ENCODE measurements at places on chromosomes 3 and 15.

DNA sequence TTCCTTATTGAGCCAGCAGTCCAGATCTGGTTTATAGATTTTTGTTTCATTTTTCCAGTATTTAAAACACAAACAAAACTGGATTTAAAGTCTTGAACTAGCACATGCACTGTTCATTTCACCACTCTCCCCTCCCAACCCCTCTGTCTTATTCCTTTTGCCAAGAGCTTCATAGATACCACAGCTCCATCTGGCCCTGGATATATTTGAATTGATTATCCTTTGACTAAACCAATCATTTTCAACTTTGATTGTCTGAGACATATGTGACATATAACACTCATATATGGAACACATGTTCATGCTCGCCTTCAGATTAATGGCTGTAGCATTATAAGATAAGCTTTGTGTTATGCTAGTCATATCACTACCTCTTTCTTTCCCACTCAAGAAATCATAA lies 376.6 kb upstream of the NAALADL2 start:
- DNase-seq = no peak

- DNase-seq = peak; percentile 90
Observed at GRCh38 chr3:133572158-133573053, 1.1 kb upstream of the CDV3 start.

DNA sequence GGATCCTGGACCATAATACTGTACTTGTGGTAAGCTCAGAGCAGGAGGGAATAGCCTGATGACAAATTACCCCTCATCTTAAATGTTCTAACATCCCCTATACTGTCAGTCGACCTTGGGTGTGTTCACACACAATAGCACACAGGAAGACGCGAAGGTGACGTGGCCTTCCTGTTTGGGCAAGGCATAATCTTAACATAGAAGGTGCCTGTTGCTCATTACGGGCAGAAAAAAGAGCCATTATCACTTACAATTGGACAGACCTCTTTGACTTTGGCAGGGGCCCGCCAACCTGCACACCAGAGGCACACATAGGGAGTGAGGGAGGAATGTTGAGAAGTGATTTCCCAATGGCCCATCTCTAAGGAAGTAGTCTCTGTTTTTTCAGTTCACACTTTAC lies 144.2 kb downstream of the ANO10 start:
- no peak for DNase-seq

- DNase-seq = no peak
Observed at GRCh38 chr3:197181741-197182140, 116.7 kb downstream of the DLG1 start.

DNA sequence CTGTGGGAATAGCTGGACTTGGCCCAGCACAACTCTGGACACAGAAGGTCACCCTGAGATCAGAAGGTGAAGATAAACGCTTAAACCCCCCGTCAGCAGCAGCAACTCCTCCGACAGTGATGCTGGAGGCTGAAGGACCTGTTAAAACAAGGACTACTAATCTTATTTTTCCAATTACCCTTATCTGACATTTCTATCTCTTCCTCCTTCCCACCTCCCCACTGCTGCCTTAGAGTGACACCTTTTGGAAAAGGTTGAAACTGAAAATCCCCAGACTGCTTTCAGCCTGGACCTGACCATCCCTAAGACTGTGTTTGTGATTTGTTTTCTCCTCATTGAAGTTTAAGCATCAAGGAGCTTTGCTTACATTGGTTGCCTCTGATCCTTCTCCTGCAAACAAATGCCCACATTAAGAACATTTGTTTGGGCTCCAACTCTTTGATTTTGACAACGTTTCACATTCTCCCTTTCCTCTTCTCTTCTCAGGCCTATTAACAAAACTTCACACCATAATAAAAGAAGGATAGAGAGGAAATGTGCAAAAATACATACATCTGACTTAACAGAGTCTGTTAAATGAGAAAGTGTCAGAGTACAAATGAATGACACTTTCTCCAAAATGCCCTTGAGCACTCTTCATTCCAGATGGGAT lies 410.6 kb upstream of the WNT5A start:
- no peak for DNase-seq

- no peak for DNase-seq
Observed at GRCh38 chr15:95162069-95162468, 930.7 kb downstream of the MCTP2 start.

DNA sequence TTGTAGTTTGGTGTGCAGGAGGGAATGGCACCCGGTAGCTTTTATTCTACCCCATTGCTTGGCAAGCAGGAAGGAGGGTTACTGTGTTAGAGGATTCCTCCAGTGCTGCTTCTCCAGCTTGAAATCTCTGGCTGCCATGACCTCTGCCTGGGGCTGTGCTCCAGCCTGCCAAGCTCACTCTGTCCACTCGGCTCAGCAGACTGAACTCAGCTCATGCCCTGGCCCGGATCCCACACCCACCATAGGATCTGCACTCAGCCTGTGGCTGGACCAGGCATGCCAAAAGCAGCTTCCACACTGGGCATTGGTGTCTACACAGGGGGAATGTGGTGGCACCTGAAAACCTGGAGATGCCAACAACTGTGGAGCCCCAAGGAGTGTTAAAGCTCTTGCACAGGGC lies 26.3 kb downstream of the CLDN16 start:
- DNase-seq = no peak

- no peak for DNase-seq
Observed at GRCh38 chr3:170486398-170486797, 67.7 kb downstream of the CLDN11 start.

- DNase-seq = no peak
Observed at GRCh38 chr3:127296166-127296565, 8.3 kb upstream of the PRR20G start.

DNA sequence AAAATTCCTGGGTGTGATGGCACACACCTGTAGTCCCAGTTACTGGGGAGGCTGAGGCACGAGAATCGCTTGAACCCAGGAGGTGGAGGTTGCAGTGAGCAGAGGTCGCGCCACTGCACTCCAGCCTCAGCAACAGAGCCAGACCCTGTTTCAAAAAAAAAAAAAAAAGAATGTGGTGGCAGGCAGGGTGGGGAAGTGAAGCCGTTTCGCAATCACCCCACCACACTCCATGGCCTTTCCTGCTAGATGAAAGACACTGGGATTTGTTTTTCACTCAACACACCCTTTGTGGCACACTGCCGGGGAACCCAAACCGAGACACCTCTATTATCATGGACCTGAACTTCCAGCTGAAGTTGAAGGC lies 172.4 kb upstream of the IQSEC1 start:
- DNase-seq = no peak

GRCh38 chr3:158640646-158641045 lies 3.7 kb upstream of the GFM1 start:
- no peak for DNase-seq

DNA sequence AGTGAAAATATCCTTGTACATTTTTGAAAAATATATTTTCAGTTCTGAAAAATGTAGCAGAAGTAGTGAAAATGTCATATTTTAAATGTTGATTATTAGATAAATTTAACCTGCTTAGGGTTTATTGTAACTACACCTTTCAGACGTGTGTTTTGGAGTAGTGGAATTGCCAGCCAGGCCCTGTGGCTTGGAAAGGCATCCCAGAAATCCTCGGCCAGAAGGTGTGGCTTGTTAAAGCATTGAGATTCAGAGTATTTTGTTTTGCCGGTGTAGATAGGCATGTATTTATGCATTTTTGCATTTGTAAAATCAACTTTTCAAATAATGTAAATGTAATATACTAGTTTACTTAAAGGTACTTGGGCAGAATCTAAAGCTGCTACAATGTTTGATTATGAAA lies 7.0 kb downstream of the EBLN2 start:
- no peak for DNase-seq

DNA sequence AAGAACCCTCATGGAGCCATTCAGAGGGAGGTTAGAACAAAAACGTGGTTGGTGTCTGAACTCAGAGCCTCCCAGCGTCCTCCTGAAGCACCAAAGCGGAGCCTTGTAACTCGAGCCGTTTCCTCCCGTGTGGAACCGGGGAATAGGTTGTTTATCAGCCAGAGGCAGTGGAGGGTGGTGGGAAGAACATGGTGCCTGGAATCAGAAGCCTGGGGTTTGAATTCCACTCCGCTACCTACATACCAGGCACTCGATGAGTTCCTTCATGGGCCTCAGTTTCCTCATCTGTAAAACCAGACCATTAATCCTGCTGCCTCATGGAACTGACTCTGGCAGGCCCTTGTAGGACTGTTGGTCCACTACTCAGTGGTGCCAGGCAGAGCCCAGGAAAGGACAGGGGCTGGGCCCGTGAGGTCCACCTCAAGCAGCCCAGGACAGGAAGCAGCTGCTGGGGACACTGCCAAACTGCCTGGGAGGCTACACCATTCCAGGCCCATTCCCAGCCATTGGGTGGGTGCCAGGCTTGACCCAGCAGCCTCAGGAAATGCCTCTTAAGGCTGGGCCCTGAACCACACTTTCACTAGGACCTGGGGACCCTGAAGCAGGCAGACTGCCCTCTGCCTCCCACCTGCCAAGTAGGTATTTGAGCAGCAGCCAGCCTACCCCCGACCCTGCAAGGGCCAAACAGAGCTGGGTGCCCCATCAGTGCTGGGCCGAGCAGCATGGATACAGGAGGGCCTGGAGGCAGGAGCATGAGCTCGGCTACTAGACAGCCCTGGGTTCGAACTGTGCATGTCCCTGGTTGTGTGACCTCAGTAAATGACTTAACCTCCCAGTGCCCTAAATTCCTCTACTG lies 33.4 kb downstream of the PRKCD start:
- DNase-seq = no peak

- DNase-seq = no peak
Observed at GRCh38 chr15:74215958-74216357, 13.4 kb upstream of the STRA6 start.

- DNase-seq = no peak
Observed at GRCh38 chr15:85551221-85551832, 170.9 kb downstream of the AKAP13 start.

DNA sequence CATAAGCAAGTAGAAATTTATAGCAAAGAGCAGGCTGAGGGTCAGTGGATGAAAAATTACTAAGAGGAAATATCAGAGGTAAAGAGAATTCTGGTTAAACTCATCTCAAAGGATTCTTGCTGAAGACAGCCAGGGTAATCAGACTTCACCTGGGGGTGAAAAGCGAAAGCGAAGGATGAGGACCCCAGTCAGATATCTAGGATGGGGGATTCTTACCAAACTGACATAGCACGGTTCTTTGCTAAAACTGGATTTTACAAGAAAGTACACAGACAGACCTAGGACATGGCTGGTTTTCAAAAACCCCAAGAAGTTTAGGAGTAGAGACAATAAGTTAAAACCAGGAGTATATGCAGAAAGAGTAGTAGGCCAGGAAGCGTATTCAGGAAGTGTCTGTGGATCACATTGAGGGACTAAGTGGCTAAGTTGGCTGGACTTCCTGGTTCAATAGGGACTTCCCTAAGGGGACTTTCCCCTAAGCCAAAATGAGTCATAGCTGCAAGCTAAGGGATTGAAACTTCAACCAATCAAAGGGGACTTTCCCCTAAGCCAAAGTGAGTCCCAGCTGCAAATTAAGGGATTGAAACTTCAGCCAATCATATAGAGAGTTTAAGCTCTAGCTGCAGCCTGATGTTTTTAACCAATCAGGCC lies 2.4 kb upstream of the CFAP91 start:
- peak; percentile 87 for DNase-seq

DNA sequence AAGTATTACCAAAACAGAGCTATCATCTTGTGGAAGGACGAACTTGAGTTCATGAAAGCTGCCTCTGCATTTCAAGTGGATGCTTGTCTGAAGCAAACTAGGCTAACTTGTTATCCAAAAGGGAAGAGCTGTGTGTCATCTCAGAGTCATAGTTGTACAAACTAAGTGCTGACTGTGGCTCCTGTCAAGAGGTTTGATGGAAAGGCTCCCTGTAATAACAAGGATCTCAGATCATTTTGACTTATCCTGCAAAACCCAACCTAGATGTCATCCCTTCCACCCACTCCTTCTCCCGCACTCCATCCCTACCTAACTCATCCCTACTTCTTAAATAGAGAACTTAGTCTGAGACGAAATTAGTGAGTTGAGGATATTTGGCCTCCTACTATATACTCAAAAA lies 110.8 kb downstream of the NR2E3 start:
- DNase-seq = no peak

- DNase-seq = no peak
Observed at GRCh38 chr15:93033434-93034045, 55.5 kb downstream of the RGMA start.

GRCh38 chr3:57230006-57230405 lies 2.5 kb downstream of the APPL1 start:
- DNase-seq = no peak

GRCh38 chr3:172154768-172155664 lies 115.6 kb downstream of the FNDC3B start:
- DNase-seq = peak; percentile 70

GRCh38 chr15:29910068-29910467 lies 87.8 kb upstream of the TJP1 start:
- no peak for DNase-seq

DNA sequence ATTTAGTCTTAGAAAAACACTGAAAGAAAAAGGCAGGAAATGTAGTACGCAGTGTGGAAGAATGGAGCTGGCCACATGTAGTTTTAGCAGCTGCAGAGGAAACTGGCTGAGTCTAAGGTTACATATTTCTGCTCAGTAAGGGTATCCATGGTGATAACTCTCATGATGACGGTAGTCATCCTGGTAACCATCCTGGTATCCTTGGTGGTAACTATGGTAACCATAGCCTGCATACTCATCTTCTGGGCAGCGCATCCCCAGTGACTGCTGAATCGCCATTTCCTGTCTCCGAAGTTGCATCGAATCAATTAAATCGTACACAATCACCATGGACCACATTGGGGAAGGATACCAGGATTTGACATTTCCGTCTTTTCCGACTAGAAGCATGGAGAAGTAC lies 35.7 kb downstream of the CCDC80 start:
- no peak for DNase-seq

GRCh38 chr3:188584958-188585689 lies 431.2 kb downstream of the LPP start:
- DNase-seq = no peak

DNA sequence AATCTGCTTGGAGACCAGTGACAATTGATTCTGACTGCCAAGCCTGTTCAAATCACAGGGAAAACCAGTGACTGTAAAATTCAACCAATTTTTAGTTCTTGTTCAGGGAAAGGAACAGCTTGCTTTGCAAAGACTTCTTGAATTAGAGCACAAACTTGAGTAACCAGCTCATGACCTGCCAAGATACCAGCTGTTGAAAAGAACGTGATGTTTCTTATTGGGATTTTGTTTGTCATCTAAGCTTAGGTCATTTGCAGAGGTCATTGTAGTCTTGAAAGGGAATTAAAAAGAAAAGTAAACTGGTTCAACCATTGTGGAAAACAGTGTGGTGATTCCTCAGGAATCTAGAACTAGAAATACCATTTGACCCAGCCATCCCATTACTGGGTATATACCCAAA lies 428.2 kb downstream of the GRM7 start:
- DNase-seq = no peak

GRCh38 chr15:72803006-72803405 lies 19.4 kb upstream of the ADPGK start:
- DNase-seq = no peak

- DNase-seq = no peak
Observed at GRCh38 chr3:180181387-180181786, 144.7 kb upstream of the PEX5L start.

- no peak for DNase-seq
Observed at GRCh38 chr3:54353546-54353945, 231.2 kb downstream of the CACNA2D3 start.

GRCh38 chr3:124552224-124552623 lies 178.0 kb upstream of the UMPS start:
- no peak for DNase-seq
